ENCODE measurements at places on chromosomes 5 and 9.
A peak's percentile ranks its signal among the peaks of the same experiment; 100 is the strongest.

DNA sequence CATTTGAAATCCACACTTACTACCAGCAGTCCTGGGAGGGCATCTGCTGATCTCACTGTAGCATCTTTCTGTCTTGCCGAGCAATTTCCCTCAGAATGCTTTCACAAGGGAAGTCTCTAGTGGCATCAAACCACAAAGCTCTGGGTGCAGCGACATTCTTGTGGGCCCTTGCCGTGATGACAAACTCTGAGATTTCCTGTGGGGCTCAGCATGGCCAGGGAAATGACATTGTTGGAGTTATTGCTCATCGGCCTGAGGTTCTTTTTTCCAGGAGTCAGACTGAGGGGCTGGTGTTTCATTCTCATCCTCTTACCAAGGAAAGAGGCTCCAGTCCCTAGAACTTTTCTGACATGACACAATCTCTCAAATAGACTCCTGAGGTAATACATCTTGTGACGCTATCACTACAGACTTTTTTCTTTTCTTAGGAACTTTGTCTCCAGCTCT, 51.4 kb downstream of the PFDN1 start:
- DNase-seq, result peak; percentile 36

DNA sequence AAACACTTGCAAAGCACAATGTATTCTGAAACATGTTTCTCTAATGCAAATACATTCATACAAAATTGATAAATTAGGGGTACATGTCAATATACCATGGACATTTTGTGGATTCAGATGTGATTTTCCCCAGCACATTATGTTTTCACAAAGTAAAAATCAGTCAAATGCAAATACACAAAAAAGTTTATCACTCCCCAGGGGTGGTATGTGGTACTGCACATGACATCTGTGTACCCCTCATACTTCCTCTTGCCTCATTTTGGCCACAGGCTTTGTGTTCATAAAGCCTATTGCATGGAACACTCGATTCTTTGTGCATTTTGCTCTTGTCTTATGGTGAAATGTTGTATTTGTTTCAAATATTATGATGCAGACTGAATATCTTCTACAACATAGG, 116.8 kb upstream of the PDE4D start:
- peak; percentile 91 for DNase-seq

GRCh38 chr9:122318284-122318683, 52.5 kb upstream of the PTGS1 start:
- DNase-seq, result no peak

DNA sequence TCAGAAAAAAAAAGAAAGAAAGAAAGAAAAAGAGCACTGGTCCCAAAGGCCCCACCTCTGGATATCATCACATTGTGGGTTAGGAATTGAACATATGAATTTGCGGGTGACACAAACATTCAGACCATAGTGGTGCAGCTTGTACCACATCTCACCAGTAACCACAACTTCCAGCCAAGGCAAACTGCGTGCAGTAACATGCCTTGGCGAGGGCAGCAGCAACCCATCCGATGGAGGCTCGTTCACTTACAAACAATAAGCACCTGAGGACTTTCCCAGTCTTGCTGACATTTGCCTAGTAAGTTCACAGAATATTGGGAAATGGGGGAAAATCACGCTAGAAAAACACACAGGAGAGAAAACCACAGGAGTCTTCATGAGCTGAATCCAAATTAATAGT, 508.1 kb downstream of the ZNF608 start:
- no peak for DNase-seq

Data from SK-MEL-5 (cell line).